LNCaP clone FGC (cell line): ENCODE measurements at places on chromosomes 1 and 21.

DNA sequence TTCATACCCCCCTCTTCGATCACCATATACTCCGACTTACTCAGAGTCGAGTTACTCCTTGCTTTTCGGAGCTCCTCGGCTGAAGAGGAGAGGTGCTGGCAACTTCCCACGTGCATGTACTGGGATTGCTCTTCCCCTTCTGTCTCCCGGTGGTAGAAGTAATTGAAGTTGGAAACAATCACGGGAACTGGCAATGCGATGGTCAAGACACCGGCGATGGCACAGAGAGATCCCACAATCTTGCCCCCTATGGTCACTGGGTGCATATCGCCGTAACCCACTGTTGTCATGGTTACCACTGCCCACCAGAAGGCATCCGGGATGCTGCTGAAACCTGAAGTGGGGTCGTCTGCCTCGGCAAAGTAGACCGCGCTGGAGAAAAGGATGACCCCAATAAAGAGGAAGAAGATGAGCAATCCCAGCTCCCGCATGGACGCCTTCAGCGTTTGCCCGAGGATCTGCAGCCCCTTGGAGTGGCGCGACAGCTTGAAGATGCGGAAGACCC lies 1.5 kb downstream of the KCNA3 start:
- DNase-seq = no peak

DNA sequence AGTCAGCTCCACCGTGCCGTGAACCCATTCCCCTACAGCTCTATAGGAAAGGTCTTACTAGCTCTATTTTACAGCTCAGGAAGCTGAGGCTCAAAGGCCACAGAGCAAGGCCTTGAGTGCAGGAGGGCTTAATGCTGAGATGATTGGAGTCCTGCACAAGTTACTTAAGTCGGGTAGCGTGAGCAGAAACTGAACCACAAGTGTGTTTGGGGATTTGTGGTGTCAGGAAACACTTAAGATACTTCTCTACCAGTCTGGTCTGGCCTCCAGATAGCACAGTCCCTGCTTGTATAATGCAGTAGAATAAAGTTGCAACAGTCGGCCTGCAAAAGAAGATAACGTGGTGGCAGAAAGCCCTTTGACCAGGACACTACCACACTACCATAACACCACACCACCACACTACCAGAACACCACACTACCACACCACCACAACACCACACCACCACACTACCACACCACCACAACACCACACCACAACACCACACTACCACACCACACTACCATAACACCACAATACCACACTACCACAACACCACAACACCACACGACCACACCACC lies 118.1 kb downstream of the SPSB1 start:
- no peak for DNase-seq

GRCh38 chr1:23664837-23665795 lies 26.5 kb upstream of the RPL11 start:
- DNase-seq = no peak

DNA sequence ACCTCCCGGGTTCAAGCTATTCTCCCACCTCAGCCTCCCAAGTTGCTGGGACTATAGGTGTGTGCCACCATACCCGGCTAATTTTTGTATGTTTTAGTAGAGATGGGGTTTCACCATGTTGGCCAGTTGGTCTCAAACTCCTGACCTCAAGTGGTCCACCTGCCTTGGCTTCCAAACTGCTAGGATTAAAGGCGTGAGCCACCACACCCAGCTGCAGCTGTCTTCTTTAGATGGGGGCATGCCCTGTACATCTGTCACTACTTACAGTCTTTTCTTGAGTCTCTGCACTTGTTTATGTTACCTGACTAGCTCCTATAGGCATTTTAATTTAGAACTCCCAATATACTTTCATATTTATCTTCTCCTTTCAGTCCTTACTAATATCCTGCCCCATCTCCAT lies 64.2 kb downstream of the SELENOF start:
- DNase-seq = no peak

- DNase-seq = no peak
Measured at GRCh38 chr21:33236766-33237165, 7.0 kb downstream of the IFNAR2 start.

DNA sequence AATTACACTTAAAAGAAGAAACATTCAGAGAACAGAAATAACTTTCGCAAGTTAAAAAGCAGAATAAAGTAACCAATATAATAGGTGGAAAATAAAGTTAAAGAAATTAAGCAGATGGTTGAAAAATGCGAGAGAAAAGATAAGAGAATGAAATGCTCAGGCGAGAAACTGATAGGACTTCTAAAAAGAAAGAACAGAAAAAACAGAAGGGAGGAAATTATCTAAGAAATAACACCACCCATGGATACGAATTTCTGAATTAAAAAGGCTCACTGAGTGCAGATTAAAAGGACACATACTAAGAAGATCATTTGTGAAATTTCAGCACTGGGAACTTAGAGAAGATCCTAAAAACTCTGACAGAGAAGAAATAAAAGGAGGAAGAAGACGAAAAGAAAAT lies 92.0 kb downstream of the HLX start:
- no peak for DNase-seq

GRCh38 chr1:3899754-3900149 lies 320 bp downstream of the C1orf174 start:
- no peak for DNase-seq

DNA sequence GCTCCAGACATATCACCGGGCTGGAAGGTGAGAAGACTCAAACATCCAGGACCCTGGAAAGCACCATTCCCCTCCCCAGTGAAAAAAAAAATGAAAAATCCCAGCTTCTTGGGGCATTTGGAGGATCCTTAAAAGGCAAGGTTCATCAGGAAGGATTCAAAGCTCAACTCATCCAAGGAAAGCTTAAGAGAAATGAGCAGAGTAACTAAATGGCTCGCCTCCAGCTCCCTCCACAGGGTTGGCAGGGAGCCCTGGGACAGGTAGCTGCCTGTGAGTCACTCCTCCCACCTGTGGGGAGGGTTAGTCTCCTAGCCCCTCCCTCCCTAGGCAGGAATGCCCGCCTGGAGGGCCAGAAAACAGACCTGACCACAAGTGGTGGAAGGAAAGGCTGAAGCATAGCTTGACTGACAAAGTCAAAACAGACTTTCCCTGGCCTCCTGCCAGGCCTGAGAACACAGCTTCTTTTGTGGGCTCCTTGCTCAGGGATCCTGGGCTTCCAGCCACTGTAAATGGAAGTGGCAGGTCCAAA lies 712 bp upstream of the LAMB3 start:
- peak; percentile 93 for DNase-seq

- no peak for DNase-seq
Measured at GRCh38 chr1:109161858-109162606, 48.1 kb downstream of the ELAPOR1 start.

DNA sequence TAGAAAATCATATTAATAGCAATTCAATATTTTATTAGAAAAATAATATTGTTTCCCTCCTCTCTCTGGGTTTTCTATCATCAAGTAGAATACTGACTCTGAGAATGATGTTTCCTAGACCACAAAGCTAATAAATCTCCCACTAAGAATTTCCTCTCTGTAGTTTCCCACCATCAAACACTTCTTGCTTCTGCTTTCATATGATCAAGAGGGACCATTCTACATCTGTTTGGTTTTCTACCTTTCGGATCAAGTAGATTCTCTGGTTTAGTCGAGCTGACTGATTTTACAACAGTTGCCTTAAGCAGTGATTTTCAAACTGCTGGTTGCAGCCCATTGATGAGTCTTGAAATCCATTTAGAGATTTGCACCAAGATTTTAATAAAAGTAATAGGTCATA lies 240.2 kb upstream of the PTBP2 start:
- DNase-seq = no peak

GRCh38 chr21:37711836-37712568 lies 204.3 kb downstream of the KCNJ6 start:
- DNase-seq = peak; percentile 21

DNA sequence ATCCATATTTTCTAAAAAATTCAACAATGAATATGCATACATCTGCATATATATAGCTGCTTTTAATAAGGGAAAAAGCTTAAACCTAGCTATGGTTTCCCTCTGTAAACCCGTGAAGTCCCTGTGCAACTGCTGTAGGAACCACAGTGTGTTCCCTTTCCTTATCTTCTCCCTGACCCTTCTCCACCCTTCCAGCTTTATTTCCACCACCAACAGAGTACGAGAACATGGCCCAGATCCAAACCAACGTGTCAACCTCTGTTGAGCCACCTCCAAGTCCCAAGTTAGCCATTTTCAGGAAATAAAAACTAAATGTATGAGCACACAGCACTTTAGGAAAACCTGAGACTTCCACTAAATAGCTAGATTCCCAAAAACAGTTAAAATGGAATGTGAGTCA lies 20.3 kb downstream of the SUSD4 start:
- DNase-seq = no peak

- DNase-seq = no peak
Measured at GRCh38 chr1:206828061-206828460, 37.4 kb upstream of the IL20 start.

DNA sequence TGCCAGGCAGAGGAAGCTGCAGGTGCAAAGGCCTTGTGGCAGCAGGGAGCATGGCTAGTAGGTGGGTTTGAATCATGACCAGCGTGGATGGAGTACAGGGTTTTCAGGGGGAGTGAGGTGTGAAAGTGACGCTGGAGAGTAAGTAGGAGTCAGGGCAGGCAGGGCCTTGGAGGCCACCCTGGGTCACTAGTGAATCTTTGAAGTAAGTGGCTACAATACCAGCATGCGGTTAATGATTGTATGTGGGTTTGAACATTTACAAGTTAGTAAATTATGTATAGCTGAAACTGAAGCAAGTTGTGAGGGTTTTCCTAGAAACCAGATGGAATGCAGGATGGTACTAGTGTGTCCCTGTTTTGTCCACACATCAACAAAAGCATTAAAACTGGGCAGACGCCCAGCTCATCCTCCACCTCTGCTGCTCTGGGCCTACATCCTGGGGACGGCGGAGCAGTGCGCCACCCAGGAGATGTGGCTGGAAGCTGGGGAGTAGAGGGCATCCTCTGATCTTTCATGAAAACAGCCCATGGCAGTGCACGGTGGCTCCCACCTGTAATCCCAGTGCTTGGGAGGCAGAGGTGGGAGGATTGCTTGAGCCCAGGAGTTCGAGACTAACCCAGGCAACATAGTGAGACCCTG lies 41.2 kb upstream of the B3GALNT2 start:
- DNase-seq = no peak

DNA sequence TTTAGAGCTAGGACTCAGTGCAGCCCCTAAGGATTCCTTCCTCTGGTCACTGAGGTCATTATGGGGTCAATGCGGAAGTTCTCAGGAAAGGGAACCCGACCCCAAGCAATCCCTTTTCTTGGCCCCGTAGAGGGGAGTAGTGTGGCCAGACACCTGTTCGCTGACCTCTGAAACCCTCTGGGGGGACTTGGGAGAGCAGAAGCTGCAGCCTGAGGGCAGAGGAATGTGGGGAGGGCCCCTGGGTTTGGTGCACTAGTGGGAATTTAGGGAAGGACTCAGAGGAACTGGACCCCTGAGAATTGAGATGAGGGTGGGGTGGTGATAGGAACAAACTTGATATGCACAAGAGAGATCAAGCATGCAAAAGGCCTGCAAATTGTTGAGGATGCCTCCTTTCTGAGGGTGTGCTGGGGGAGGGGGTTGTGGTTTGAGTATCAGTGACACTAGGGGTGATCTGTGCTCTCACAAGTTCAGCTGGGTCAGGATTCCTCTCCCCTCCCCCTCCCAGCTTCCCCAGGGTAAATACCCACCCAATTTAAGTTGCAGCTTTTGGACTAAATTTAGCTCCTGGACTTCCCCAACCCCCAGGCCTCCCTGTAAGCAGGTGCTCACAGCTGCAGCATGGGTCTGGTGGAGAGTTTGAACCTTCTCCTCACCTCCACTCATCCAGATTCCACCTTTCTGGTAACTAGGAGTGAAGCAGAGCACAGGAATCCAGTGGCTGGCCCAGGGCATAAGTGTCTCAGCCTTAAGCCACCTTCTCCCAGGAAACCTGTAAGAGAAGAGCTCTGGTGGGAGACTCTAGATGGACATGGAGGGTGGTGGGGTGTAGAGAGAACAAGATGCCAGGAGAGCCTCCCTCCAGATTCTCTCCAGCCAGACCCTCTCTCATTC lies 13.5 kb downstream of the ADAMTSL4 start:
- no peak for DNase-seq

- no peak for DNase-seq
Measured at GRCh38 chr21:43731891-43732711, 13.2 kb downstream of the PDXK start.

DNA sequence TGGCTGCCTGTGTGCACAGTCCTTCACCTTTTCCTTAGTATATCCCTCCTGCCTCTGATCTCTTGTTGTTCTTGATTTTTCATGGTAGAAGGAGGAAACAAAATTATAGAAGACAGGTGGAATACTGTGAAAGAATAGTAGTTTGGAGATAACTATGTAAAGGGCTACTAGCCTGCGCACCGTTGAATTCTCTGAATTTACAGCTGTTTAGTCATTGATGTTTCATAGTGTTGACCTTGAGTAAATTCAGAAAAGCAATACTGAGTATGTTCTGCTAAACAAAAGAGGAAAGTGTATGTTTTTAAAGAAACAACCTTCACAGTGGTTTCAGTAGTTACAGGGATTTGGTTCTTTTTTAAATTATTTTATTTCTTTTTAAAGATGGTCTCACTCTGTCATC lies 18.1 kb downstream of the CAMTA1 start:
- no peak for DNase-seq

- DNase-seq = no peak
Measured at GRCh38 chr1:80629304-80629837, 1171.4 kb upstream of the ADGRL2 start.

DNA sequence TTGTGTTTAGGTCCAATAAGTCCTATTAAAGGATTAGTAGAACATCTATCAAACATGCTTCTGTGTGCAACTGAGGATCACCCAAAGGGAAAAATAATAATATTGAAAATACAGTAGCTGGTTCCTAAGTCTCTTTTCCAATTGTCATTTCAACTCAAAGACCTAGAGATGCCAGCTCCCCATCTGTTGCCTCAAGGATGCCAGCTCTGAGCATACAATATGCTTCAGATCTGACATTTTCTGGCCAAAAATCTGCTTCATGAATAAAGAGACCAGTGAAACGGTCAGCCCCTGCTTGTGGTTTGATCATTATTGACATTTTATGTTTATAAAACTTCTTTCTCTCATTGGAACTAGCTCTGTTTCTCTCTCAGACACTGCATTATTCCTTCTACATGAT lies 72.9 kb downstream of the CCDC185 start:
- DNase-seq = no peak

- peak; percentile 58 for DNase-seq
Measured at GRCh38 chr1:48552903-48553606, 81.1 kb upstream of the SPATA6 start.

DNA sequence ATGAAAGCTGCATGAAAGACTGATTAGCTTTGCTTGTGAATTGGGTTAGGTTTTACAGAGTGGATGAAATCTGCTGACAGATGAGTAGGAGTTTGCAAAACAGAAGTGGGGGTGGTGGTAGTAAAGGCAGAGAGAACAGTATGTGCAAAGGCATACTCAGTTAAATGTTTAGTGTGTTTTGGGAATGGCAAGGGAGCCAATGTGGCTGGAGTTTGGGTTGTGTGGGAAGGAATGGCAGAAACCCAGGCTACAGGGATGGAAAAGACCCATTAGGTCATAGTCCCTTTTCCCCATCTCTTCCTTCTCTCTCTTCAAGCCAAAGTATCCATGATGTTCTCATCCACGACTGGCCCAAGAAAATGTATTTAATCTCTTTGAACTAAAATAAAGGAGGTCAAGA lies 362.2 kb upstream of the LYPLAL1 start:
- no peak for DNase-seq
